ENCODE measurements at places on chromosomes 6 and 20.

DNA sequence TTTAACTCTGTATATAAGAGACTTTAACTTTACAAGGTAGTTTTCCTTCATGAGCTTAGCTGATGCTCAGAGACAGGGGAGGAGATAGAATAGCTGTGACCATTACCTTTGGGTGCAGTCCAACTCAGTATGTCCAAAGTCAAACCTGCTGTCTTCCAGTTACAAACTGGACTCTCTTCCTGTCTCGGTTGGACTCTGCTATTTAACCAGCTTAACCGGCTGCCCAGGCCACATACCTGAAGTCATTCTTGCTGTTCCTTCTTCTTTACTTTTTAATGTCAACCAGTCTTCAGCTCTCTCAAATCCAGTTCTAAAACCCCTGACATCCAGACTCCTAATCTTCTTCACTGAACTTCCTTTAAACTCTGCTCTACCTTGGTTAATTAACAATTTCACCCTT is 138.3 kb upstream of the TSHZ2 start:
- no peak for DNase-seq

- no peak for DNase-seq
Observed at GRCh38 chr6:101630941-101631340, 237.4 kb downstream of the GRIK2 start.

GRCh38 chr6:6781172-6781872 is 192.8 kb downstream of the LY86 start:
- DNase-seq, result no peak

- DNase-seq, result no peak
Observed at GRCh38 chr20:10374036-10374435, 60.0 kb downstream of the MKKS start.

GRCh38 chr6:31737315-31737990 is 1.1 kb upstream of the CLIC1 start:
- DNase-seq, result no peak

DNA sequence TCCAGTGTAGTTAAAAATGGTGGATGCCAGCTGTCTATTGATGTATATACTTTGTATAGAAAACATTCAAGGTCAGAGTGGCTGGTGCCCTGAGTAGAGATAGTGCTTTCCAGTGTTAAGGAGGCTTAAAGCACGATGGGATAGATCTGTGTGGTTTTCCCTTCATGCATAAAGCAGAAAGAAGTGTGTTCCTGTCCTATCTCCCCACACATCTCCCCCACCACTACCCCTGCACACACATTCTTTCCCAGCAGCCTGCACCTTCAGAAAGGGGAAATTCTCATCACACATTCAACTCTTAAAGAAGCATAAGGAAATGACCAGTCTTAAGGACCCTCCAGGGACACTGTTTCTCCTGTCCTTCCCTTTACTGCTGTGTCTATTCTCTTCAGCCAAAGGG is 221.7 kb upstream of the TAB2 start:
- no peak for DNase-seq

Data from naive thymus-derived CD4-positive, alpha-beta T cell (primary cell).